ENCODE measurements at places on chromosomes 4 and X.
A peak's percentile ranks its signal among the peaks of the same experiment; 100 is the strongest.

- peak; percentile 21 for DNase-seq
These were observed 647.4 kb downstream of the BCOR start for GRCh38 chrX:39450234-39450977.

- DNase-seq = no peak
These were observed 59.2 kb downstream of the DDX60L start for GRCh38 chr4:168421055-168421454.

DNA sequence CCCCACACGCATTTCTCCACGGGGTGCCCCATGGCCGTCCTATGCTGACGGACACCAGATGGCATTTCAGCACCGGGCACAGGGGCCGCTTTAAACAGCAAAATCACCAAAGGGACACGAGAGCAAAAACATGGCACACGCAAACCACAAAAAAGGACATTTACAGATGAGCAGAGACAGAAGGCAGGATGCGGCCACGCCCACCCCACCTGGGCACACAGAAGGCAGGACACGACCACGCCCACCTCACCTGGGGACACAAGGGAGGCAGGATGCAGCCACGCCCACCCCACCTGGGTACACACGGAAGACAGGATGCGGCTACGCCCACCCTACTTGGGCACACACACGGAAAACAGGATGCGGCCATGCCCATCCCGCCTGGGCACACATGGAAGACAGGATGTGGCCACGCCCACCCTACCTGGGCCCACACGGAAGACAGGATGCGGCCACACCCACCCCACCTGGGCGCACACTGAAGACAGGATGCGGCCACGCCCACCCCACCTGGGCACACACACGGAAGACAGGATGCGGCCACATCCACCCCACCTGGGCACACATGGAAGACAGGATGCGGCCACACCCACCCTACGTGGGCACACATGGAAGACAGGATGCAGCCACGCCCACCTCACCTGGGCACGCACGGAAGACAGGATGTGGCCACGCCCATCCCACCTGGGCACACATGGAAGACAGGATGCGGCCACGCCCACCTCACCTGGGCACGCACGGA is 69.1 kb downstream of the FAM53A start:
- peak; percentile 53 for DNase-seq

DNA sequence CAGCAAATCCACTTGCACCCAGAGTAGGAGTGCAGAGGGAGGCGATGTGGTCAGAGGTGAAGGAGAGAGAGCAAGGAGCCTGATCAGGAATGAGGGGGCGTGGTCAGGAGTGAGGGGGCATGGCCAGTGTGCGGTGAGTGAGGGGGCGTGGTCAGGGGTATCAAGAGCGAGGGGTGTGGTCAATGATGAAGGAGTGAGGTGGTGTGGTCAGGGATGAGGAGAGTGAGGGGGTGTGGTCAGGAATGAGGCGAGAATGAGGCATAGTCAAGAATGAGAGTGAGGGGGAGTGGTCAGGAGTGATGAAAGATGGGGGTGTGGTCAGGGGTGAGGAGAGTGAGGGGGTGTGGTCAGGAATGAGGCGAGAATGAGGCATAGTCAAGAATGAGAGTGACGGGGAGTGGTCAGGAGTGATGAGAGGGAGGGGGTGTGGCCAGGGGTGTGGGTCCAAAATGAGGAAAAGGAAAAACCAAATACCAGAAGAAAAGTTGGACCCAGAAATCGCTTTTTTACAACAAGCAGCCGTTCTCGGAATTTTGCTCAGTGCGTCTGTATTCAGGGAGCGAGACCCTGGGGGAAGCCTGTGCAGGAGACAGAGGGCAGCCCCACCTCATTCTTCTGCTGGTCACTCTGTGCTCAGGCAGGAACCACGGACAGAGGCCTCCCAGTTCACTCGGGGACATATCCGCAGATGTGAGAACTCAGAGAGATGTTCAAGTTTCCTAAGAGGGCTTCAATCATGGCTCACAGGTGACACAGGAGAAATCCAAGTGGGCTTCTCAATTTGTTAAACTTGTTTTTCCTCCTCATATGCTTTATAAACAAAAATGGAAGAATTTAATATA is 47.5 kb downstream of the MAGEA1 start:
- DNase-seq = no peak

DNA sequence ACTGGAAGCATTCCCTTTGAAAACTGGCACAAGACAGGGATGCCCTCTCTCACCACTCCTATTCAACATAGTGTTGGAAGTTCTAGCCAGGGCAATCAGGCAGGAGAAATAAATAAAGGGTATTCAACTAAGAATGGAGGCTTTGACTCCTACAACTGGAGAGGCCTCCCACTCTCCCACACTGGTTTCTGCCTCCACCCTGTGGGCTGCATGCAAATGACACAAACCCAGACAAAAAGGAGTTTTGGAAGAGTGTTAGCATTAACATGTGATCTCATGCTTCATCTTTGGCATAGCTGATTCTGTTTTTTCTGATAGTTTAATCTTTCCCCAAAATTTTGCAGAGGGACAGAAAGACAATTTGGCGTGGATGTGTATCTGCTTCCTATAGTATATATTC is 80.8 kb upstream of the IQCM start:
- no peak for DNase-seq

All from NCI-H2171 treated with DMSO at 0.1 percent for 48 hours (cell line).